H7 (cell line): ENCODE measurements at places on chromosomes 11 and 22. TPM values are rescaled to one million over a fixed set of nuclear protein-coding genes. Genes with fewer than 3 reads are reported as not detected.

The DMC1 gene
- total RNA-seq = 9.8 and 20.4 TPM in 2 replicates

The KRTAP5-1 gene
- total RNA-seq = not detected in 2 replicates

The CRYBB2 gene
- total RNA-seq = 0.59 TPM in 1 of 2 replicates, not detected in the other

The LRRC75B gene
- 18.8 and 20.5 TPM in 2 replicates for total RNA-seq

The MFRP gene
- not detected in 2 replicates for total RNA-seq

The PRAME gene
- total RNA-seq = not detected in 2 replicates

The TMEM184B gene
- 44.5 and 46.9 TPM in 2 replicates for total RNA-seq

The C22orf15 gene
- total RNA-seq = 1.8 and 3.7 TPM in 2 replicates

The IFITM1 gene
- 1,398 and 1,404 TPM in 2 replicates for total RNA-seq

The MUC5AC gene
- not detected in 2 replicates for total RNA-seq

The SNU13 gene
- 140 TPM in 2 replicates for total RNA-seq

The TBX1 gene
- 6.2 and 6.7 TPM in 2 replicates for total RNA-seq

The UPK3A gene
- total RNA-seq = 0.41 TPM in 1 of 2 replicates, not detected in the other

The GSTT2B gene
- 13.1 and 18.9 TPM in 2 replicates for total RNA-seq

The MAPK8IP1 gene
- total RNA-seq = 10.4 and 15.3 TPM in 2 replicates

The AIFM3 gene
- 0.38 and 1.5 TPM in 2 replicates for total RNA-seq

The RASL10A gene
- 4.2 and 5.1 TPM in 2 replicates for total RNA-seq

The PLAAT3 gene
- 81.5 and 117 TPM in 2 replicates for total RNA-seq

The ANO9 gene
- 0.83 and 2.2 TPM in 2 replicates for total RNA-seq

The OR10A2 gene
- not detected in 2 replicates for total RNA-seq

The SCARF2 gene
- total RNA-seq = 11.5 and 15.0 TPM in 2 replicates

The KLHL35 gene
- 1.2 and 2.7 TPM in 2 replicates for total RNA-seq

The HTR3A gene
- 2.0 and 5.4 TPM in 2 replicates for total RNA-seq

The FBXO3 gene
- 16.7 and 17.9 TPM in 2 replicates for total RNA-seq
